ENCODE measurements at places on chromosomes 1 and 21.

DNA sequence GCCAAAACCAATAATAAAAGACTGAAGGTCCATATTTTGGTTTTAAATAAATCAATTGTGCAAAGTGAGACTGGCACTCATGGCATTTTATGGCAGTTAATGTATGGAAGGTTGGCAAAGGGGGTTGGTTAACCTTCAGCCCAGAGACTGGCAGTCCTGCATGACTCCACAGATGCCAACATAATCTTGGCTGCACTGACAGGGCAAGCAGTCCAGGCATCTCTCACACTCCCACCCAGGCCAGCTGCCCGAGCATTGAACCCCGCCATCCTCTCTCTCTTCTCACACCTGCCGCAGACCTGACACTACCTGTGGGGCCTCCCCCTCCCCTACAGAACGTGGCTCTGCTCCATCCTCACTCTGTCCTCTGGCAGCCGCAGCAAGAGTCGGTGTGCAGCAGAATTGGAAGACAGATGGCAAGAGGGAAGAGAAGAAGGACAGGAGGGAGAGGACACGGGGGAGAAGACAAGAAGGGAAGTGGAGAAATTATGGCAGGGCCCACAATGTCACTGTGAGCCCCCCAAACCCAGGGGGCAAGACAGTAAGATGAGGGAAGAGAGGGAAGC lies 43.7 kb downstream of the ITPKB start:
- no peak for DNase-seq

GRCh38 chr1:25150985-25151495 lies 81.3 kb downstream of the SYF2 start:
- DNase-seq = no peak

DNA sequence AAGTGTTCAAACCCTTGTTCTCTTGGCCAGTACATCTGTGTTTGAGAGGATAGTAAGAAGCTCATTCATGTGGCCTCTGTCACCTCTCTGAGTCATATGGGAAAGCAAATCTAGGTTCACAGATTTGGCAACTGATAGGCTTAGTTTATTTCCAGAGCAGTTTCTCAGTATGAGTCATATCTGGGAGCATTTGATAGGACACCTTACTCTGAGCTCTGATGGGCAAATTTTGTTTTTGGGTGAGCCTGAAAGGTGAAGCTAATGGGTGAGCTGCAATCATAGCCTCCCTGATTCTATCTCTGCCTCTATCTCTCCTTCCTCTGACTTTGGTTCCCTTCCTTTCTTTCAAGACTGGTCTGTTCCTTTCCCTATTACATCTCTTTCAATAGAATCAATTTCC lies 134.4 kb downstream of the S1PR1 start:
- DNase-seq = no peak

DNA sequence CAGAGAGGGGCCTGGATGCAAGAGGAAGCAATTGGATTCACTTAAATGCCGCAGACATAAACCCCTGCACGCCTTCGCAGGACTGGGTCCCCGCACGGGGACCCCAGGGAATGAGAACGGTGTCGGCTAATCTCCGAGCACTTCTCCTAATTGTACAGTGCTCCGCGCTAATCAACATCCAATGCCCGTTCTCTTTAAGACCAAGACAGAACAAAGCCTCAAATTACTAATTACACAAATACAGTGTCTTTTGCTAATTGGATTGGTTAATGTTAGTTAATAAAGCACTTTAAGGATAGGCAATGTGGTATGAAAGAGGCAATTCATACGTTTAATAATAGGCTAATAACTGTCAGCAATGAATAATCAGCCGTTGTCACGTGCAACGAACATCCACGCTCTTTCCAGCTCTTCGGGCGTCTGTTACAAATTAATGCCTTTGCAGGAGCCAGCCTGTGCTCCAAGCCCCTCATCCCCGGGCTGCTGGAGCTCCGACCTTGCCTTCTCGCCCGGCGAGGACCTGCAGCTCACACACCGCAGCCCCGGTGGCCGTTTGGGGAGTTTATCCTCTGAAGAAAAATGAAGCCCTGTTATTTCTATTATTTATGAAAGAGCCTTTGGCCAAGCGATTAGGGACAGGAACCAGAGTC lies 157.8 kb downstream of the PRDM16 start:
- DNase-seq = no peak

DNA sequence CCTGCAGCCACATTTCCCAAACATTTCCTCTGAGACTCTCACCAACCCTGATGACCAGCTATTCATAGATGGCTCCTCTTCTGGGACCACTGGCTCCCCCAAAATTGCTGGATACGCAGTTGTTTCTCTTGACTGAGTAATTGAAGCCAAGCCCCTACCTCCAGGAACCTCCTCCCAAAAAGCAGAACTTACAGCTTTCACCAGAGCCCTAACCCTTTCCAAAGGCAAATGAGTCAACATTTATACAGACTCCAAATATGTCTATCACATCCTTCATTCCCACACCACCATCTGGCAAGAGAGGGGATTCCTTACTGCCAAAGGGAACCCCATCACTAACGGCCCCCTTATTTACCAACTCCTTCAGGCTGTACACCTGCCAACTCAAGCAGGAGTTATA lies 20.3 kb upstream of the CA6 start:
- peak; percentile 63 for DNase-seq

GRCh38 chr1:150160964-150161621 lies 11.4 kb downstream of the PLEKHO1 start:
- no peak for DNase-seq

GRCh38 chr1:241007668-241008067 lies 349.3 kb downstream of the RGS7 start:
- no peak for DNase-seq

- no peak for DNase-seq
Observed at GRCh38 chr1:16145030-16145661, 10.7 kb downstream of the EPHA2 start.

GRCh38 chr1:100332331-100332730 lies 20.0 kb upstream of the CDC14A start:
- DNase-seq = no peak

GRCh38 chr1:169571450-169571849 lies 14.8 kb downstream of the F5 start:
- DNase-seq = no peak

GRCh38 chr1:219040291-219040690 lies 133.4 kb upstream of the LYPLAL1 start:
- no peak for DNase-seq

- no peak for DNase-seq
Observed at GRCh38 chr1:70420320-70420719, 9.3 kb downstream of the CTH start.

GRCh38 chr1:206843626-206844025 lies 21.8 kb upstream of the IL20 start:
- no peak for DNase-seq

- no peak for DNase-seq
Observed at GRCh38 chr1:226731257-226731893, 7.7 kb downstream of the ITPKB start.

DNA sequence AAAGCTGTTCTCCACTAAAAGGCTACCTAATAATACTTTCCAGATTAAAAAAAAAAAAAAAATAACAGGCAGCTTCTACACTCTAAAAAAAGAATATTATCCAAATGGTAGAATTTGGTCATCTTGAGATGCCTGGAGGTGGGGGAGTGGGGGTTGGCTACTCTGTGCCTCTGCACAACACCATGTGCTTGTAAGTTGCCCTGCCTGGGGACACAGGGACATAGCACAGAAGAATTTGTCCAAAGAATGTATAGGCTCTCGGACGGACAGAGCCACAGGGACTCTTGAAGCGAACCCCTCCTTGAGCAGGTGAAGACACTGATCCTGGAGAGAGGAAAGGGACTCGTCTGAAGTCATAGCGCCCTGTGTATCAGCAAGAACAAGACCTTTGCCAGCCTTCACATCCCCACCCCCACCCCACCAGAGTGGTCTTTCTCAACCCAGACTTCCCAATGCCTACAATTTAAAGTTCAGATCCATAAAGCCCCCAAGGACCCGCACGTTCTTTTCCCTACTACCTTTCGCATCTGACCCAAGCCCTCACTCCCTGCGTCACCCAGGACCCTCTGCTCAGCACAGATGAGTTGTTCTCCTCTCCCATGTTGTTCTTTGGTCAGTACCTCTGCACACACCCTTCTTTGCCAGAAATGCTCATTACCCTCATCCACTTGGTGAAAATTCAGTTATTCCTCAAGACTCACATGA lies 72.6 kb downstream of the LGR6 start:
- DNase-seq = no peak

DNA sequence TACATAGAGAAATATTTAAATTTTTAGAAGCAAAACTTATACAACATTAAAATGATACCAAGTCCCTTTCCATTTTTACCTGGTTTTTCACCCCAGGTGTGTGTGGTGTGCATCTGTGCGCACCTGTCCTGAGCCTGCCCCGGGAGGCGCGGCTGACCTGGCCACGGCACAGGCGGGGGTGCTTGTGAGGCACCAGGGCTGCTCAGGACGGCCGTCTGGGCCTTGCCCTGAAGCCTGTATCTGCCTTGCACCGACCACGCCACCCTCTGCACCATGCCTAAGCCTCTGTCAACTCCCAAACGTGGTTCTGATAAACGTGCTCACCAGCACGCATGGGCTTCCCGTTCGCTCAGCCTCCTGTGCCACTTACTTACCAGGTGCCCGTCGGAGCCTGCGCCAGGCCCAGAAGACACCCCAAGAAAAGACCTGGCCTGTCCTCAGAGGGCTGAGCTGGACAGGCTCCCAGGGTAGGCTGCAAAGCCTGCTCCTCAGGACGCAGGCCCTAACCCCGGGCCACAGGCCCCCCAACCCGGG lies 20.9 kb downstream of the PANK4 start:
- no peak for DNase-seq

- DNase-seq = no peak
Observed at GRCh38 chr1:214505134-214505533, 46.3 kb downstream of the PTPN14 start.

GRCh38 chr1:98086796-98087441 lies 166.1 kb upstream of the DPYD start:
- DNase-seq = no peak

- DNase-seq = peak; percentile 53
Observed at GRCh38 chr21:41666641-41667081, 100.2 kb downstream of the RIPK4 start.

- no peak for DNase-seq
Observed at GRCh38 chr1:110211496-110212168, 1.5 kb downstream of the KCNC4 start.

- DNase-seq = peak; percentile 63
Observed at GRCh38 chr21:14773777-14774345, 227.7 kb upstream of the SAMSN1 start.

DNA sequence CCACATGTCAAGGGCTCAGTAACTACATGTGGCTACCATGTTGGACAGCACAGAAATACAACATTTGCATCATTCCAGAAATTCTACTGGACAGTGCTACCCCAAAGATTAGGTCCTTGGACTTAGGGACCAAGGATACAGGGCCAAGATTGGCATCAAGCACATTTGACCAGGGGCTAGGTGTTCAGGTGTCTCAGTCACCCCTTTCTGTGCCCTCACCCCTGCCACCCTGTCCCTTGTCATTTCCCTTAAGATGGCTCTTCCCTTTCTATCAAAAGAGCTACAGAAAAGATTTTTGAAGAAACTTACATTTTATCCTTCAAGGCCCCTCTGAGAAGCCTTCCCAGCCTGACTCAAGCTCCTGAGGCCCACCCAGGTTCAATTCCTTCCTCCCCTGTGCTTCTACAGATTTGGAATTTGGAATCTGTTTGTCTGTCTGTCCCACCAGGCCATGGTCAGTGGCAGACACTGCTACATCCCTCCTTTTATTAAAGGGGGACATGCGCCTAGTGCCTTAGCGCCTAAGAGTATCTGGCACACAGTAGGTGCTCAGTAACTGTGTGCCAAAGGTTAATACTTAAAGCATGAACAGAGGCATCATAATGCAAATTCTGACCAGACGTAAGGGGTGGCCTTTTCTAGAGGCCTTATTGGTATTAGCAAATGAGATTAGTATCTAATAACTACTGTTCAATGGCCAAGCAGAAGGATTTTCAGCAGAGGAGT lies 21.4 kb downstream of the CSF1 start:
- DNase-seq = no peak

DNA sequence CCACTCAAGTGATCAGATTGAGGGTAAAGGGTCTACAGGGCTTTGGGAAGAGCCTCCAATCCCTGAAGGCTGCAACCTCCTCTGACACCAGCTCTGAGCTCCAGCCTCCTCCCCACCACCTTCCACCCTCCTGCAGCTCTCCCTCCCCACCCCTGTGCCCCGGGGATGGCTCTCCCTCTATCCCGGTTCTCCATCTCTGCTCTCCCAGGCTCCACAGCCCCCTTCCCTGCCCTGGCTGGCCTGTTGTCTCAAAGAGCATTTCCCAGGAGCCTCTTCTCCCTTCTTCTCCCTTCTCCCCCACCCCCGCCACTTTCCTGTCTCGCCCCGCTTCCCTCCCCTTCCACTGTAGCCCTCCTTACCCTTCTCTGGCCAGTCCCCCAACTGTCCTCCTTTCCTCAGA lies 1.1 kb downstream of the PLEKHA6 start:
- DNase-seq = no peak

- DNase-seq = no peak
Observed at GRCh38 chr1:118113261-118113660, 71.8 kb downstream of the SPAG17 start.

DNA sequence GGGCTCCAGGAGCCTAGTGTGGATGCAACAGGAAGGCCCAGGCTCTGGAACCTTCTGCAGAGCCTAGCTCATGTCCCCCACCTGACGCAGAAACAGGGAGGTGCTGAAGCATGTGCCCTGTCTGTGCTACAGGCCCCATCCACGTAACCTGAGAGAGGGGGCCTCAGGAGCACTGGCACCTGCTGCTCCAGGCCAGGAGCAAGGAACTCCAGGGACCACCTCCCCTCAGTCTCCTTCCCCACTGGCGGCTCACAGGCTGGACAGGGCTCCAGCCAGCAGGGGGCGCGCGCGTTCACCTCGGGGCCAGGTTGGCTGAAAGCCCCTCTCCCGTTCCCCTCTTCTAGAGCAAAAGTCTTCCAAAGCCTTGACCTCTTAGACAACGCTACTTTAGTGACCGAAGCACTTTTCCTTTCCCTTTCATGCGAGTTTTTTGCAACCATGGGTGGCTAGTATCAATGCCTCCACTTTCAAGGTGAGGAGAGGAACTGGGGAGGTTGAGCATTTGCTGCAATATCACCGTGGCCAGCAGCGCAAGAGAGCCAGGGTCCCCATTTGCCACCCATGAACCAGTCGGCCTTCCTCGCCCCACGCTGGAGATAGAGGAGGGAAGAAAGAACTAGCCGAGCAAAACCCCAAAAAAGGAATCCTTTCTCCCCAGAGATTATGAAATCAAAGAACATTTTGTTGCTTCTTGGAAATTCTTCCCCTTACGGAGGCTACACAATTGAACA lies 52.4 kb upstream of the GPR157 start:
- DNase-seq = no peak

Data from HL-60 (cell line).